ENCODE measurements at places on chromosomes 7 and 10.

GRCh38 chr10:16765509-16766375, 51.5 kb downstream of the RSU1 start:
- no peak for DNase-seq

GRCh38 chr10:65861249-65861648, 1064.6 kb upstream of the LRRTM3 start:
- no peak for DNase-seq

DNA sequence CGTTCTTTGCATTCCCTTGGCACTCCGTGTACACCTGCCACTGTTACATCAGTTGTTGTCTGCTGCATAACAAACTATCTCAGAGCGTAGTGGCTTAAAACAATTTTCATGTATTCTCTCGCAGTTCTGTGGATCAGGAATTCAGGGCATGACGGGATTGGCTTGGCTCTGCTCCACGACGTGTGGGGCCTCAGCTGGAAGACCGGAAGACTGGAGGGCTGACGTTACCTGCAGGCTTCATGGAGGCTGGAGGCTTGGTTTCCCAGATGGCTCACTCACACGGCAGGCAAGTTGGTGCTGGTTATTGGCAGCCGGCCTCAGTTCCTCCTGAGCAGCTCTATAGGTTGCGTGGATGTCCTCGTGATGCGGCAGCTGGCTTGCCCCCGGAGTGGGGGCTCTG, 25.5 kb downstream of the NYAP1 start:
- DNase-seq = peak; percentile 56

DNA sequence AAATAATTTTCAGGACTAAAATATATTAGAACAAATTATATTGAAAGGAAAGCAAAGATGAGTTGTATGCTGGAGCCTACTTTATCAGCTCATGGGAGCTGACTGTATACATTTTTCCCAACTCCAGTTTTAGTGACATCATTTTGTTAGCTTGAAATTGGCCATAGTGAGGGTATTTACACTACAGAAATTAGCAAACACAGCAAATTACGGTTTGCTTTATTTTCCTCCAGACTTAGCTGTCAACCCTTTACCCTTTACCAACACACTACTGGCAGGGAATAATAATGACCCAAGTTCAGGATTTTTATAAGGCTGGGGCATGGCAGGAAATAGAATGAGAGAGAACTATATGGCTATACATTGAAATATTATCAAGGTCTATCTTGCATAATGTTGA, 120.3 kb upstream of the PRSS1 start:
- no peak for DNase-seq

DNA sequence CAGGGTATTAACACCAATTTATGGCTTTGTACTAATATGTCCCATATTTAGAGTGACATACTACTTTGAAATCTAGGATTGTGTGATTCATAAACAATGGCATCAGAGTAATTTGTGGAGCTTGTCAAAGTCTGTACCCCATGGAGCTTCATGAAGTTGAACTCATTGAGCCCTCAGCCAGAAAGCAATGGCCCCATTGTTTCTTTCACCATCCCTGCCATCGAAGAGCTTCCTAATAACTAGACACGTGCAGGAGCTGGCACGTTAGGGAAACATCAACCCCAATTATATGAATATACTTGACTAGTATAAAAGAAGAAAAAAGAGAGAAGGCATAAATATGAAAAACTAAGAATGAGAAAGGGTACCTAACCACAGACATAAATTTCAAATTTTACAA, 206.6 kb downstream of the CXCL12 start:
- no peak for DNase-seq

DNA sequence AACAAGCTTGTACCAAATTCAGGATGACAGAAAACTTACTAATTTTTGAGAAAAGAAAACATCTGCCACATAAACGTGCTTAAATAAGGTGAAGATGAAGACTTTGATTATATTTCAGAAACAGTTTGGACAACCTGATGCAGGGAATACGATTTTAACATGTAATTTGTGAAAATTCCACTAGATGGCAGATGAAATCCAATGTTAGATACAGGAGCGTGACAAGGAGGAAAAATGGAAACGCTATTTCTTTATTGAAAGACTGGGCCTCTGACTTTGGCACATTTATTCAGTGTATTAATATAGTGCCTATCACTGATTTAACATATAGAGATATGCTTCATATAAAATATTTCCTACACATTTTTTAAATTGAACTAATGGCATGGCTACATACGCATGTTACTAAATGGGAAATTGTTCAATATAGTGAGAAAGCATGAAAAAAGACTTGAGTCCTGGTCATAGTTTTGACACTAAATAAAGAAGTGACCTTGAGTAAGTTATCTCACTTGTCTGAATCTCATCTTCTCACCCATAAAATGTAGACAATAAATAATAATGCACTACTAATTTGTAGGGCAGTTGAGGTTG, 60.7 kb downstream of the CD36 start:
- peak; percentile 77 for DNase-seq
